Vagina (tissue), 2 donors: ENCODE measurements at places on chromosomes 5 and 9. TPM values are rescaled to one million over a fixed set of nuclear protein-coding genes. Genes with fewer than 3 reads are reported as not detected.

HTR1A gene
- total RNA-seq: not detected

DHFR gene
- 6.6 TPM for total RNA-seq

KCTD16 gene
- total RNA-seq: 0.25 TPM

DNA sequence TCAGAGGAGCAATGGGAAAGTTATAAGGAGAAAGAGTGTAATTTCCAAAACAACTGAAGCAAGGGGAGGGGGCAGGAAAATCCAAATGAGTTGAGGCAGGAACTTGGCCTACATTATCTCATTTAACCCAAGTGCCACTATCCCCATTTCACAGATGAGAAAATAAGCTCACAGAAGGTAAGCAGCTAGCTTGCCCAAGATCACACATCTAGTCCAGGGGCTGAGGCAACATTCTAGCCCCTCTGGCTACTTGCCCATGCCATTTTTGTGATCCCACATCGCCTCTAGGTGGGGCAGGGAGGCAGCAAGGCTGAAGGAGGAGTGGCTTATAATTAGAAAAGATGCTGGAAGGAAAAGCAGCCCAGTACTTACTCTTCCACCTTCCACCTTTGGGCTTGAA, 2.6 kb upstream of the PSIP1 start:
- DNase-seq: no peak

DNA sequence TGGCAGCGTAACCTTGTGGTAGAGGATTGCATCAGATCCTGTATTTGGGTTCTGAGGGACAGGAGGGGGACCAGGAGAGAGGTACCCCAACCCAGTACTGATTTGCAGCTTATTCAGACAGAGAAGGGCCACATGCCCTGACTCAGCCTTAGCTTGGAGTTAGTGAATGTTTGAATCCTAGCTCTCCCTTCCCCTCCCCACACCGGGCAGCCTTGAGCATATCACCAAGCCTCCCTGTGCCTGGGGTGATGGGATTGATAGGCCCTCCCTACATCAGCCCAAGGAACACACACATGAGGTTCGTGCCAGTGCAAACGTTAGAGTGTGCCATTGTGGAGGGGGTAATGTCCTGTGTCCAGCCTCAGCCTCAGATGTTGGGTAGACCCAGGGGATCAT, 71.9 kb downstream of the AMBP start:
- peak; percentile 49 for DNase-seq

DNA sequence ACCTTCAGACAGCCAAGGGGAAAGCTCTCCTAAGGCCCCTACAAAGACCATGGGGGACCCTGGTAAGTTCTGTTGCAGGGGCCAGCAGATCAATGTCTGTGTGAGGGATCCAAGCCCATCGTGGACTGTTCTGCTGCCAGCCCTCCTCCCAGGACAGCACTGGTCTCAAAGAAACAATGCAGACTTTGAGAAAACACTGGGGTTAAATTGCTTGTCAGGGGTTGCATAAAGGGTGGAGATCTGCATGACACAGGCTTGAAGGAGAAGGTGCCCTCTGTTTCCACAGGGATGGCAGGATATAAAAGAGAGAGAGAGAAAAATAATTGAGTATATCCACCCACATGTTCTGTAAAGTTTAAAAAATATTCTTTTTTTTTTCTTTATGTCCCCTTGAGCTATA, 157.6 kb upstream of the TBC1D2 start:
- no peak for DNase-seq

DNA sequence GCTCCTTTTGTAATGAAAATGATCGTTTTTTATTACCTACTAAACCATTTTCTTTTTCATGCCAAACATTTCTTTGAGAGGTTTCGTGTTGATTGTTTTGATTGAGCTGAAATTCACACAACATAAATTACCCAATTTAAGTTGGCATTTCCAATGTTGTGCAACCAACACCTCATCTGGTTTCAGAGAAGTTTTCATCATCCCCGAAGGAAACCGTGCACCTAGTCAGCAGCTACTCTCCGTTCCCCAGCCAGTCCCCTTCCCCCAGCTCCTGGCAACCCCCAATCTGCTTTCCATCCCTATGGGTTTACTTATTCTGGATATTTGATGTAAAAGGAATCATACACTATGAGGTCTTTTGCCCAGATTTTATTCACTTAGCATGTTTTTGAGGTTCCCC, 123.6 kb downstream of the ADCY2 start:
- no peak for DNase-seq

GRCh38 chr5:170067152-170067551, 38.5 kb upstream of the FOXI1 start:
- DNase-seq: no peak

CD180 gene
- 2.0 TPM for total RNA-seq

GRCh38 chr5:59842999-59843398, 50.5 kb downstream of the PDE4D start:
- no peak for DNase-seq

DNA sequence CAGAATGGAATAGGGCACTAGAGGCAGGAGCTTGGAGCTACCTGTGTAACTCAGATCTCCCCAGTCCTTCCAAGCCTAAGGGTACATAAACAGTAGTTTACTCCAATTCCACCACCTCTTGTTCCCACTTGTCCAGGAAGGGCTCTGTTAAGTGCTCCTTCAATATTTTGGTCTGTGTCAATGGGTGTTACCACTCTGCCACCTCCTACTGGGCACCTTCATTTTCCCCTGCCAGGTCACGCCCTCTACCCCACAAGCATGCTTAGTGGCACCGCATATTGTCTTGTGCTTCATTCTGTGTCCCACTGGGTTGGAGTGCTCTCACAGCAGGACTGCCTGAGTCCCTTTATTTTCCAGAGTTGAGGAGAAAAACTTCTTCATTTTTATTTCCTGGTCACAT, 459.8 kb downstream of the ARHGEF28 start:
- no peak for DNase-seq

GRCh38 chr9:68473790-68474189, 66.9 kb downstream of the TMEM252 start:
- no peak for DNase-seq

TIGD6 gene
- total RNA-seq: 4.7 TPM

PDE6A gene
- total RNA-seq: 0.25 TPM

DNA sequence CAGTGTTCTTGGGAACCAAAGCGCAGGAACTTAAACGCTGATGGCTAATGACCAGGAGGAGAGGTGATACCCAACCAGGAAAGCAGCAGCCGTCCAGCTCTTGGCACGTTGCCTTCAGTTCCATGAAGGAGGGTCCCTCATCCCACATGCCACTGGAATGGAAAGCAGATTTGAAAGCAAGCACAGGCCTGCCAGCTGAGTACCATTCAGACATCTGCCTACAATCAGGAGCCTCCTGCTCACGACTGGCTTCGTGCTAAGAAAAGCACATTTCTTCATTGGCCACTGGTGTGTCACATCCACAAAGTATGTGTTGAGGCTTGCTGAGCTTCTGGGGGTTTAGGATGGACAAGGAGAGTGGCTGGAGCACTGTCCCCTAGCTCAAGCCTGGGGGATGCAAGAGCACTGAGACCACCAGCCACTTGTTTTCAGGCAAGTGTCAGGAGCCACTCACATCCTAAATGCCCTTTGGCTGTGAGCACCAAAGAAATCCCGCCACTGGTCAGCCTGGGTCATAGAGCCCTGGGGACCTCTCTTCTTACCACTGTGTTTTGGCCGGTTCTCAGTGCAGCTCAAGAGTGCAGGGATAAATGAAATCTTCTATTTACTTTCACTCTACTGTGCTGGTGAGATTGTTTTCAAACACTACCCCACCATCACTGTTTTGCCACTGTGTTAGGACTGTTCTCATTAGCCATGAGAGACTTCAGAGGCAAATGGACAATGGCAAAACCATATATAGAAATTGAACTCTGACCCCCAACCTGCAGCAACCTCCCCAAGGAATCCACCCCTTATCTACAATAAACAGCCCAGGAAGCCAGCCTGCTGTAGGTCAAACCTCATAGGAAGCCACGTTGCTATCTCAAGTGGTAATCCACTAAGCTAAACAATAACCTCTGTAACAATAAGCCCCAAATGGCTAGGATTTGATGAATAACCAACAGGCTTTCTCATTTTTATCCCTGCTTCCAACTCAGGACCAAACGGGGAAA, 58.3 kb downstream of the MTX3 start:
- DNase-seq: no peak

- DNase-seq: no peak
These were observed 16.6 kb downstream of the MAP1B start for GRCh38 chr5:72123764-72124376.
